Stimulated activated CD4-positive, alpha-beta T cell treated with anti-CD3 and anti-CD28 coated beads, Interleukin-15, amount 100 ng/mL, for 1 hour (primary cell): ENCODE measurements at places on chromosomes 13 and 19.

DNA sequence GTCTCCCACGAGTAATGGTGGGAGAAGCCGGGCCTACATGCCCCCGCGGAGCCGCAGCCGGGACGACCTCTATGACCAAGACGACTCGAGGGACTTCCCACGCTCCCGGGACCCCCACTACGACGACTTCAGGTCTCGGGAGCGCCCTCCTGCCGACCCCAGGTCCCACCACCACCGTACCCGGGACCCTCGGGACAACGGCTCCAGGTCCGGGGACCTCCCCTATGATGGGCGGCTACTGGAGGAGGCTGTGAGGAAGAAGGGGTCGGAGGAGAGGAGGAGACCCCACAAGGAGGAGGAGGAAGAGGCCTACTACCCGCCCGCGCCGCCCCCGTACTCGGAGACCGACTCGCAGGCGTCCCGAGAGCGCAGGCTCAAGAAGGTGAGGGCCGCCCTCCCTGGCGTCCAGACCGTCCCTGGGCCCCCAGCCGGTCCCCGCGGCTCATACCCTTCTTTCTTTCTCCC lies 1.4 kb upstream of the USF2 start:
- no peak for DNase-seq

DNA sequence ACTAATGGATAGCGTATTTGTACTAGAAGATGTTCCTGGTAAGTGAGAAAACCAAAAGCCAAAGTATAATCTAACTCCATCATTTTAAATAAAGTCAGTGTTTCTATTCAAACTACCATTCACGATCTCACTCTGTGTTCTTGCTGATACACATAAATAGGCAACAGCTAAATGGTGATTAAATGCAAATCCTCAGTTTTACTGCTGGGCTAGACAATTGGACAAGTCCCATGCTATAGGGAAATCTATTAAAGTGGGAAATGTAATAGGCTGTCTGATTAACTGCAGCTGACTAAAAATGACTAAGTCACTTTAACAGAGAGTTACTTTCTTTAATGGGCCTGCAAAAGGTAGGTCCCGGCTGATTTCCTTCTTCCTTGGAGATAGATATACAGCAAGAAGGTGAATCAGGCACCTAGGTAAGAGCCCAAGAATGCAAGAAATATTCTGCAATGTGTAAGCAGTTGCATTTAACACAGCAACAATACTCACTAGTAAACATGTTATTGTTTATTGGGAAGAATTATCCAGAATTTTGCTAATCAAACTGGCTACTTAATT lies 298.4 kb downstream of the SLITRK6 start:
- no peak for DNase-seq

DNA sequence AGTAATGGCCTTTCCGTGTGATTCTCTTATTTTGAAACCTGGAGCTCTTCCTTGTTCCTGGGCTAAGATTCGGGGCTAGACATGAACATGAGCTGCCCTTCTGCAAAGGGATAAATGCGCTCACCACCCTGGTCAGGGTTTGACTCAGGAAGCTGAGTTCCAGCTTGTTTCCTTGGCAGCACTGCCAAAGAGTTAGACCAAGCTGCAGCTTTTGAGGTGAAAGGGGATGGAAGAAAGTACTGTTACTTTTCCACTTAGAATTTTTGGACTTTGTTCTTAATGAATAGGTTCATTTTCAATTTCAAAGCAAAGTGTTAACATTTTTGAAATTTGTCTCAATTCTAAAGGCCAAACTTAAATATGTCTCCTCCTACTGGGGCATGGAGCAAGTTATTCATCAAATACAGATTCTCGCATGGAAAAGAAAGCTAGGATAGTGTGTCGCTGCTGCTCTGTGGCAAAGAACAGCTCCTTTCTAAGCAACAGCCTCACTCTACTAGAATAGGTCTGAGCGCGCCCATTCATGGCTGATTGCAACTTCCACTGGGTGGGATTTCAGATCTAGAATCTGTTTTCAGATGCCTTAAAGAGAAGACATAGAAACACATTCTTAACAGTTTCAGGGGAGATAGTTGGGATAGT lies 2.2 kb downstream of the RGCC start:
- no peak for DNase-seq

GRCh38 chr19:2823646-2824045 lies 4.0 kb downstream of the ZNF554 start:
- DNase-seq, result no peak

DNA sequence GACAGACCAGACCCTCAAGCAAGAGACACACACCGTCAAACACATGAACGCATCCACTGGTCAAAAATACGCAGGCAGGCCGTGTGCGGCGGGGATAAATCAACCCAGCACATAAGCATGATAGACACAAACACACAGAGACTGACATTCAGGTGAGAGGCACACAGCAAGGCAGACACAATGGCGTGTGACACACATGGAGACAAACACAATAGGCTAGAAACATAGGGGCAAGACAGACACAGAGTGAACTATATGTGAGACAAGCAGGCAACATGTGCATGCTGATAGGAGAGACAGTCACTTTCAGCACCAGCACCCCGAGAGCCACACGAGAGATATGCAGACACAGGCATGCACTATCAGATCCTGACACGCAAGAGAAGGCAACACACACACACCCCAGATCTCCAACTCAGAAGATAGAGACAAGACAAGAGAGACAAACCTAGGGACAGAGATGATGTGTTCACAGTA lies 6.9 kb upstream of the JUNB start:
- no peak for DNase-seq

GRCh38 chr19:51351266-51351990 lies 9.5 kb upstream of the VSIG10L start:
- DNase-seq, result no peak

DNA sequence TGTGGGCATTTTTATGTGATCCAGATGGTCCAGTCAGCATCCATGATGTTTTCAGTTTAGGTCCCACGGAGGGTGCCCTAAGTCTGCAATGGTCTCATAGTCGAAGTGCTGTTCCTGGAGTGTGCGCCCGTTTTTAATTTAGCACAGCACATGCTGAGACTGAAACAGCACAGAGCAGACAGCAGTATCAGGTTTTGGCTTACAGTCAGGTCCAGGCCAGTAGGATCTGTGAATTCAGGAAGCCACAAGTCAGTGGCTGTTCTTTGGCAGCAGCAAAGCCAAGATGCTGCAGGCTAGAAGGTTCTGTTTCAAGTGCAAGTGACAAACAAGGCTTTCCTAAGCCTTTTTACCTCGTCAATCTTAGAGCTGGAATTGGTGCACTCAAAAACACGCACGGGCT lies 18.3 kb downstream of the FBXO27 start:
- no peak for DNase-seq

- DNase-seq, result no peak
Measured at GRCh38 chr19:16952046-16952445, 63.2 kb downstream of the F2RL3 start.

DNA sequence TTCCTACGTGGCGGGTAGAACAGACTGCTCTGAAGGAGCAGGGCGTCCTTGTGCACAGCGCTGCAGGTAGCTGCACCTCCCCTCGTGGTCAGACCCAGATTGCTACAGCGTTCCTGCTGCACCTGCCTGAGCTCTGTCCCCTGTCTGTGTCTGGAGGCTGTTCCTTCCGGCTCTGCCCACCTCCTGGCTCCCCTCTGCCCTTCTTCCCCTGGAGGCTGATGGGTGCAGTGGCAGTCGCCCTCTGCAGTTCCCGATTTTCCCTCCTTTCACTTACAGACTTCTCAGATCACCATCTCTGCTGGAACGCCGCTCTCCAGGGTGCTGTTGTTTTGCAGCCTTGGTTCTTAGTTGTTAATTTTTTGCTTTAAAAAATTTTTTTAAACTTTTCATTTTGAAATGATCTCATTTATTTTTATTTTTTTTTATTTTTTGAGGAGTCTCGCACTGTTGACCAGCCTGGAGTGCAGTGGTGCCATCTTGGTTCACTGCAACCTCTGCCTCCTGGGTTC lies 53.6 kb downstream of the SMARCA4 start:
- DNase-seq, result no peak

DNA sequence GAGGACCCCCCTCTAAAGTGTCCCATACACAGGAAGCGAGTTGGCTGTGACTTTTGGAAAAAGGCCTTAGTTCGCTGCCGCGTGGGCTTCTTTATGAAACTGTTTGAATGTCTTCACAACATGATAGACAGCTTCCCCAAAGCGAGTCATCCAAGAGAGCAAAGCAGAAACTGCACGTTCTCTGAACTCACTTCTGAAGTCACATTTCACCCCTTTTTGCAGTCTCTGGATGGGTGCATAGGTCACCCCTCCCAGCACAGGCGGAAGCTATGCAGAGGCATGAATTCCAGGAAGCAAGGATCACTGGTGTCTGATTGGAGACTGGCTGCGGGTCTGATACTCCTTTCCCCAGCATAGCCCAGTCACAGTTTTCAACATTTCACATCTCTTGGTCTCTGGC lies 10.6 kb downstream of the GPI start:
- DNase-seq, result no peak
